Effector memory CD8-positive, alpha-beta T cell (primary cell): ENCODE measurements at places on chromosomes 2 and 18.

DNA sequence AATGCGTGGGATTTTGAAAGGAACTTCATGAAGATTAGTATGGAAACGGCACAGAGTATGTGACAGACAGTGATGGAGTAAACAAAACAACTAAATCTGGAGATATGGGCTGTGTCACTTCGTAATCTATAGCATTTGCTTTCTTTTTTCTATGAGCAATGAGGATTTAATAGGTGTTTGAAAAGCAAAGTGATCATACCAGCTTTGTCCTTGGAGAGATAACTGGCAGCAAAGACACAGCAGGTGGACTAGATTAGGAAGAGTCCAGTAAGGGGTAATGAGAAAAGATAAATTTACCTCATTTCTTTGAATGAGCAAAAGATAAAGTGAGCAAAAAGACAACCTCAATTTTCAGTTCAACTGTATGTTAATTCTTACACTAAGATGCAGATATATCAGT, 199.0 kb downstream of the LRP1B start:
- H3K4me3 ChIP-seq, result no peak overlapping the region
- no peak overlapping the region for H3K27ac ChIP-seq
- no peak for DNase-seq
- no peaks in the 10 kb centered on the region for H3K36me3 ChIP-seq
- no peaks in the 10 kb centered on the region for H3K4me1 ChIP-seq
- H3K27me3 ChIP-seq, result no peaks in the 10 kb centered on the region

DNA sequence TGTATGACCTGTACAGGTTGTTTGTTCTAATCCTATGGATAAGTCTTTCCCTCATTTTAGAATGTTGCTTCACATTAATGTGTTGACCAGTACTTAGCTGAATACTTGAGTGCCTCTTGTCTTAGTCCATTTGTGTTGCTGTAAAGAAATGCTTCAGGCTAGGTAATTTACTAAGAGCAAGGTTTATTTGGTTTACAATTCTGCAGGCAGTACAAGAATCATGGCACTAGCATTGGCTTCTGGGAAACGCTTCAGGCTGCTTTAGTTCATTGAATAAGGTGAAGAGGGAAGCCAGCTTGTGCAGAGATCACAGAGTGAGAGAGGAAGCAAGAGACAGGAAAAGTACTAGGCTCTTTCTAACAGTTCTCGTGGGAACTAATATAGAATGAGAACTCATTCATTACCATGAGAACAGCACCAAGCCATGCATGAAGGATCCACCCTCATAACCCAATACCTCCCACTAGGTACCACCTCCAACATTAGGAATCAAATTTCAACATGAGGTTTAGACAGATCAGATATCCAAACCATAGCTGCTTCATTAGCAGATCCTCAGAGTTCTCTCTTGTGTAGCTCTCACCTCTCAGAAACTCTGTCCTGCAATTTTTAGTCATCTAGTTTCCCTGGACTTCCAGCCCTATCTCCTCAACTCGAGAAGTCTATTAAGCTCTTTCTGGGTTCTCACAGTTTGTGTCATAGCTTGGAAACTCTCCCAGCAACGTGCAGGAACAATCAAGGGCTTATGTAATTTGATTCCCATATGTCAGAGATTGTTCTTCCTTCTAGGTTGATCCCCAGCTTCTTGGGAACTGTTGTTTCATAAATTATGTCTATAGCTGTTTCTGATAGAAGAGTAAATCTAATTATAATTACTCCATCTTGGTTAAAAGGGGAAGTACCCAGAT, 2082.3 kb upstream of the CELF4 start:
- no peaks in the 10 kb centered on the region for H3K4me1 ChIP-seq
- H3K4me3 ChIP-seq, result no peak overlapping the region
- DNase-seq, result no peak
- no peak overlapping the region for H3K27ac ChIP-seq
- H3K27me3 ChIP-seq, result no peaks in the 10 kb centered on the region

- no peaks in the 10 kb centered on the region for H3K27me3 ChIP-seq
- no peak overlapping the region for H3K4me3 ChIP-seq
- H3K4me1 ChIP-seq, result peaks cover 15% of the 10 kb centered on the region
Observed at GRCh38 chr2:219111375-219112061, 49.1 kb downstream of the NHEJ1 start.

- H3K4me3 ChIP-seq, result no peak overlapping the region
- no peak overlapping the region for H3K27ac ChIP-seq
- H3K27me3 ChIP-seq, result peaks cover 6% of the 10 kb centered on the region
- no peaks in the 10 kb centered on the region for H3K36me3 ChIP-seq
- no peaks in the 10 kb centered on the region for H3K4me1 ChIP-seq
Observed at GRCh38 chr2:217001740-217002139, 141.9 kb upstream of the TNP1 start.

DNA sequence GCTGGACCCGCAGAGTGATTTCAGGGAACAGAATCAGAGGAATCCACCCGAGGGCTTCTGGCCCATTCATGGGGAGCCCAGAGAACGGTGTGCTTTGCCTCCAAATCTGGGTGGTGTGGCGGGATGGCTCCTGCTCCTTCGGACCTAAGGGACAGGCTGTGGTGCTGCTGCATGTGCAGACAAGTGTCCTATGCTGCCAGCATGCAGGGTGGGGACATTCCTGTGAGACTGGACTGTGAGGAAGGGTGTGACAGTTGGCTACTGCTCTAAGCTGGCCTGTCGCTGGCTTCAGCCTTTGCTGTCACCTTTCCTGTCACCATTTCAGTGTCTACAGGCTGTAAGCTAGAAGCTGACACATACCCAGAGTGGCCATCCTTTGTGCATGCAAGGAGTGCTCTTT, 2.9 kb upstream of the SLC4A3 start:
- no peak overlapping the region for H3K4me3 ChIP-seq
- no peak overlapping the region for H3K27ac ChIP-seq
- H3K36me3 ChIP-seq, result no peaks in the 10 kb centered on the region
- DNase-seq, result no peak

GRCh38 chr2:17594533-17595401, 54.3 kb downstream of the VSNL1 start:
- DNase-seq, result no peak
- H3K27ac ChIP-seq, result no peak overlapping the region
- H3K4me1 ChIP-seq, result no peaks in the 10 kb centered on the region
- peaks cover 18% of the 10 kb centered on the region for H3K27me3 ChIP-seq

- peaks cover 2% of the 10 kb centered on the region for H3K4me1 ChIP-seq
- H3K27ac ChIP-seq, result no peak overlapping the region
- no peak overlapping the region for H3K4me3 ChIP-seq
- H3K36me3 ChIP-seq, result no peaks in the 10 kb centered on the region
- no peaks in the 10 kb centered on the region for H3K27me3 ChIP-seq
Observed at GRCh38 chr2:7703543-7704144, 786.4 kb downstream of the RNF144A start.
